ENCODE measurements at places on chromosomes 5 and 9. TPM values are rescaled to one million over a fixed set of nuclear protein-coding genes. Genes with fewer than 3 reads are reported as not detected.

KIF24 gene
- 0.53 TPM for total RNA-seq

- no peak overlapping the region for H3K4me3 ChIP-seq
- H3K27ac ChIP-seq = no peak overlapping the region
- H3K27me3 ChIP-seq = no peaks in the 10 kb centered on the region
- peaks cover 12% of the 10 kb centered on the region for H3K4me1 ChIP-seq
- no peak for DNase-seq
- no peaks in the 10 kb centered on the region for H3K36me3 ChIP-seq
These were observed 28.8 kb downstream of the MLLT3 start for GRCh38 chr9:20593537-20593936.

DNM1 gene
- 2.1 TPM for total RNA-seq

GRCh38 chr5:147234825-147235635, at the start of gene STK32A:
STK32A (plus strand) TSS chr5:147235026; CDS start chr5:147239635, 4,609 bp downstream.
- H3K4me1 ChIP-seq = peaks cover 10% of the 10 kb centered on the region
- H3K27ac ChIP-seq = no peak within 1 kb of the TSS
- H3K27me3 ChIP-seq = no peaks in the 10 kb centered on the region
- DNase-seq = no peak

DNA sequence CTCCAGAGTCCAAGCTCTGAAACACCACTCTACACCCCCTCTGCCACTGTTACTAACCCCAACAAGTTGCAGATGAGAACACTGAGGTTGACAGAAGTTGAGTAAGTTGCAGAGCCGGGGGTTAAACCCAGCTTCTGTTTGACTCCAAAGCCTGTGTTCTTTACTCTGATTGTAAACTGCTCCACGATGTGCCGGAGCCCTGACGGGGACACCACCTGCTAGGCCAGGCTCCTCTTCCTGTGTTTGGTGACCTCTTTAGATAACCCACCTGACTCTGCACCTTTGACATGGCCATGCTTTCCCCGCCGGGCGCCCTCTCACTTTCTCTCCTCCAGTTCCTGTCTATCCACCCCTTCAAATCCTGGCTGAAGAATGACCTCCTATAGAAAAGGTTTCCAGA, 96.7 kb downstream of the PAX5 start:
- no peak for DNase-seq
- no peak overlapping the region for H3K4me3 ChIP-seq
- H3K27ac ChIP-seq = no peak overlapping the region

SPINK6 gene
- total RNA-seq = not detected

- H3K4me1 ChIP-seq = no peaks in the 10 kb centered on the region
- H3K27me3 ChIP-seq = no peaks in the 10 kb centered on the region
- no peak for DNase-seq
- no peak overlapping the region for H3K4me3 ChIP-seq
- no peak overlapping the region for H3K27ac ChIP-seq
- H3K36me3 ChIP-seq = no peaks in the 10 kb centered on the region
These were observed 96.8 kb upstream of the NREP start for GRCh38 chr5:111853748-111854147.

DNA sequence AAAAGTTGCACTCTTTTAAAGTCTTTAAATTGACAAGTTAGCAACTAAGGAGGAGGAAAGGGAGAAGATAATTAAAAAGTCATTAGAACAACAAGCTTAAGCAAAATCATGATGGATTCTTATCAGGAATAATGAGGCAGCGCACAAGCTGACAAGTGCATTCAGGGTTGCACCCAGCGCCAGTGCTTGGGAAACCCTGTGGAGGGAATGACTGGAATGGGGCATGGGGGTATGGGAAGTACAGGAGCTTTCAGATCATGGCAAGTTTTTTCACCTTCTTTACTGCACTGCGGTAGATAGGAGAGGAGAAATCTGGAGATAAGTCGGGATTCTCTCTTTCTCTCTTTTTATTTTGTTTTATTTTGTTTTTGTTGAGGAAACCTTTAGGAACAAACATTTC, 117.9 kb upstream of the CKMT2 start:
- H3K4me3 ChIP-seq = no peak overlapping the region
- no peaks in the 10 kb centered on the region for H3K4me1 ChIP-seq
- no peaks in the 10 kb centered on the region for H3K36me3 ChIP-seq
- DNase-seq = no peak

GRCh38 chr9:104927216-104927911, 591 bp downstream of the ABCA1 start:
- H3K4me3 ChIP-seq = peak overlapping the region; percentile 68
- DNase-seq = peak; percentile 66
- peaks cover 38% of the 10 kb centered on the region for H3K4me1 ChIP-seq
- peak overlapping the region; percentile 97 for H3K27ac ChIP-seq

GRCh38 chr9:97740848-97741821, 44.0 kb upstream of the XPA start:
- DNase-seq = peak; percentile 42
- H3K27ac ChIP-seq = peak overlapping the region; percentile 2
- H3K4me1 ChIP-seq = peaks cover 9% of the 10 kb centered on the region
- H3K36me3 ChIP-seq = no peaks in the 10 kb centered on the region

Measured in gastrocnemius medialis (tissue), 4 donors.